Activated T-cell treated with anti-CD3 and anti-CD28 coated beads, Interleukin-2, amount 50 U/mL, for 4 hours (primary cell): ENCODE measurements at places on chromosomes 2 and 18. TPM values are rescaled to one million over a fixed set of nuclear protein-coding genes. Genes with fewer than 3 reads are reported as not detected.

The IL1RL2 gene
- 0.99 TPM for total RNA-seq

The FBXO48 gene
- total RNA-seq: 0.66 TPM

The SLC35G4 gene
- not detected for total RNA-seq

The FLACC1 gene
- 0.87 TPM for total RNA-seq

The SMCHD1 gene
- total RNA-seq: 60.7 TPM

The GREB1 gene
- 0.33 TPM for total RNA-seq

The DAPL1 gene
- not detected for total RNA-seq

The SCN7A gene
- total RNA-seq: 0.05 TPM

The KCNK3 gene
- total RNA-seq: 0.08 TPM

The CD8B2 gene
- total RNA-seq: 0.18 TPM

The SLC30A3 gene
- total RNA-seq: 0.18 TPM

The PLGLB1 gene
- total RNA-seq: 1.1 TPM

- DNase-seq: no peak
Measured at GRCh38 chr2:124983595-124983994, 958.5 kb downstream of the CNTNAP5 start.

- no peak for DNase-seq
Measured at GRCh38 chr2:241983571-241984270, 114.2 kb downstream of the RTP5 start.

- DNase-seq: no peak
Measured at GRCh38 chr2:46306330-46306751, 9.1 kb downstream of the EPAS1 start.

GRCh38 chr2:46363535-46364170 lies 66.4 kb downstream of the EPAS1 start:
- DNase-seq: no peak

GRCh38 chr18:51721996-51722395 lies 524.5 kb upstream of the MEX3C start:
- no peak for DNase-seq

DNA sequence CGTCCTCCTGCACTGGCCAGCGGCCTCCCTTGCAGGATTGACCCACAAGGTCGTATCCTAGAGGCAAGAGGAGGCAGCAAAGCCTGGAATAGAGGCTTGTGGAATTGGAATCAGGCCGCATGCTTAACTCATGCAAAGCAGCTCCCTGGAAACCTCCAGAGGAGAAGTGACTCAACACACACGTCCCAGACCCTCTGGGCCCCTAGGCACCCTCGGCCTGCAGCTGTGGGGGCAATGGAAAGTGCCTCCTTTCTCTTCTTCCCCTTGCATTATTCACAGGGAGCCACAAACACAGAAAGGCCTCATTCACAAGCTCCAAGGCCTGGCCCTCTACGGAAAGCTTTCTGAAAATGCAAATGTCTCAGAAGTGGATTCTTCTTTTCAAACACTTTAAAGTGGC lies 19.6 kb downstream of the SPATA3 start:
- no peak for DNase-seq

GRCh38 chr18:25599443-25599842 lies 247.5 kb upstream of the ZNF521 start:
- DNase-seq: no peak

DNA sequence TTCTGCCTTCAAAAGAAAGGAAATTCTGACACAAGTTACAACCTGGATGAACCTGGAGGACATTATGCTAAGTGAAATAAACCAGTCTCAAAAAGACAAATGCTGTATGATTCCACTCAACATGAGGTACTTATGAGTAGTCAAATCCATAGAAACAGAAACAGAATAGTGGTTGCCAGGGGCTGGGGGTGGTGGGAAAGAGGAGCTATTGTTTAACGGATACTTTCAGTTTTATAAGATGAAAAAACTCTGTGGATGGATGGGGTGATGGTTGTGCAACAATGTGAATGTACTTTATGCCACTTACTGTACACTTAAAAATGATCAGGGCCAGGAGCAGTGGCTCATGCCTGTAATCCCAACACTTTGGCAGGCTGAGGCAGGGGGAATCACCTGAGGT lies 15.4 kb downstream of the SLC35F5 start:
- DNase-seq: no peak

- no peak for DNase-seq
Measured at GRCh38 chr2:191244350-191244749, 854 bp upstream of the MYO1B start.

DNA sequence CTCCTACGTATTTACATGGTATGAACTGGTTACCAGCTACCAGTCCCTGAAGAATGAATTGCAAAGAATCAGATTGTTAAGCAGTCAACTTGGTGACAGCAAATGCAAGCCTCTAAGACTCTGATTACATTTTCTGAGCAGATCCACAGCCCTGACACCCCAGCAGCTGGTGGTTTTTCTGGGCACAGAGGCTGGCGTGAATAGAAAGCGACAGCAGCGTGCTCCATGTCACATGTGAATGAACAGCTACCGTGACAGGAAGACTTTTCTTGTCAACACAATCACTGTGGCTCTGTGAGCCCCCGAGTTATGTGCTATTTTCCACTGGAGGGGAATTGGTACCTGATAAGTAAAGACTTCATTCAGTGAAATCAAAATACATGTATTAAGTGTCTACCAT lies 93.2 kb upstream of the CBLN2 start:
- no peak for DNase-seq

GRCh38 chr18:48867978-48868377 lies 82.8 kb downstream of the SMAD7 start:
- DNase-seq: no peak

GRCh38 chr2:11945139-11946126 lies 199.0 kb downstream of the LPIN1 start:
- no peak for DNase-seq

DNA sequence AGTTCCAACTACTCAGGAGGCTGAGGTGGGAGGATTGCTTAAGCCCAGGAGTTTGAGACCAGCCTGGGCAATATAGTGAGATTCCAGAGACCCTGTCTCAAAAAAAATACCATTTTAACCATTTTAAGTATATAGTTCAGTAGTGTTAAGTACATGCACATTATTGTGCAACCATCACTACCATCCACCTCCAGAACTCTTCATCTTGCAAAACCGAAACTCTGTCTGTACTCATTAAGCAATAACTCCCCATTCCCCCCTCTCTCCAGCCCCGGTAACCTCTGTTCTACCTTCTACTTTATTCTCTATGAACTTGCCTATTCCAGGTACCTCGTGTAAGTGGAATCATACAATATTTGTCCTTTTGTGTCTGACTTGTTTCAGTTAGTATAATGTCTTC lies 86.4 kb downstream of the GFPT1 start:
- DNase-seq: no peak

GRCh38 chr2:2850859-2851258 lies 519.8 kb upstream of the MYT1L start:
- no peak for DNase-seq

- DNase-seq: no peak
Measured at GRCh38 chr2:168033966-168034365, 213.4 kb downstream of the STK39 start.

GRCh38 chr2:238879621-238880377 lies 31.9 kb downstream of the TWIST2 start:
- no peak for DNase-seq

GRCh38 chr2:201233192-201233811 lies 27.0 kb upstream of the CASP8 start:
- DNase-seq: peak; percentile 77

- no peak for DNase-seq
Measured at GRCh38 chr18:45774065-45774521, 50.1 kb downstream of the SLC14A1 start.

DNA sequence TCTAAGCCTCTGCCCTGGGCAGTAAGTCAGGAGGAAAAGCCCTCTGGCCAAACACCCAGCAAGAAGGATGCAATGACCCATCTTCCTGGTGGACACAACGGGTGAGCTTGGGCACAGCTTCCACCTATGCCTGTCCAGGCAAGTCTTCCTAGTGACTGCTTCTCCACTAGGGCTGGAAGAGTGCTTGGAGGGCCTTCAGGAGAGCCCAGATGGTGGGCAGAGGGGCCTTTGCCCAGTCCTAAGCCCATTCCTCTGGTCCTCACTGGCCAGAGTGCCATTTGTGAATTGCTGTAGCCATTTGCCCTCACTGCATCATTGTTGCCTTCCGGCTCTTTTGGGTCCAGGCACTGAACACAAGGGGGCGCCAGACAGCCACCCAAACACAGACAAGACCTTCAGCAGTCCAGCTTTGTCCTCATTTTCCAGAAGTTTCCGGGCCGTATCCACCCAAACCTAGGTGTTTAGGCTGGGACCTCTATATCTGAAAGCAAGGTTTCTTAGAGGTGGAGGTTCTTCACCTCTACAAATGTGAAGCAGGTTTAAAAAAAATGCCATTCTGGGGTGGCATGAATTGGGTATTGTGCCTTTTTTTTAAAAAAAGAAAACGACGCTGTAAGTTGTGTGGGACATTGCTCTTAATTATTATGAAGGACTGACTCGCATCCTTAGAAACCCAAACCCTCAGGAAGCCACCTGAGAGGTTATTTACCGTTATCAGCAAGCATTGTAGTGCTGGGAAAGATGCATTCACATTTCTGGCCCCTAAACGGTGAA lies 29.5 kb downstream of the PAX8 start:
- DNase-seq: peak; percentile 67

DNA sequence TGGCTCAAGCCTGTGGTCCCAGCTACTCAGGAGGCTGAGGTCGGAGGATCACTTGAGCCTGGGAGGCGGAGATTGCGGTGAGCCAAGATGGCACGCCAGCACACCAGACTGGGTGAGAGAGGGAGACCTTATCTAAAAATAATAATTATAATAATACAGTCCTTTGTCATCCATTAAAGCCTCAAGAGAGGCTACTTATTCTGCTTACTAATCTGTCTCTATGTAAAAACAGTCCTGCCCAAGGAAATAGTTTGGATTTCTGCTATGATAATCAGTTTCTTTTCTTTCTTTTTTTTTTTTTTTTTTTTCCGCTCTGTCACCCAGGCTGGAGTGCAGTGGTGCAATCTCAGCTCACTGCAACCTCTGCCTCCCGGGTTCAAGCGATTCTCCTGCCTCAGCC lies 228.3 kb downstream of the C1D start:
- DNase-seq: no peak

DNA sequence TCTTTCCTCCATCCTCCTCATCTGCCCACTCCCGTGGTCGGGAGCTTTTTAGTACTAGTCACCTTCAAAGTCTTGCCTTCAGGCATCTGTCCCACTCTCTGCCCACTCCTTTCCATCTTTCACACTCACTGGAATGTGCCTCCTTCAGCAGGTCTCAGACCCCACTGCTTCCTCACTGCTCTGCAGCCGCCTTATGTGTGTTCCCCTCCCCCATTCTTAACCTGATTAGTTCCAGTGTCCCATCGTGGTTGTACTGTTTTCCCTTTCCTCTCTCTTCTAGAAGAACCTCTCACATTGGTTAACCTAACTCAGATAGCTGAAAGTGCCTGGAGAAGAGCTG lies 3.0 kb downstream of the ARMC9 start:
- no peak for DNase-seq

DNA sequence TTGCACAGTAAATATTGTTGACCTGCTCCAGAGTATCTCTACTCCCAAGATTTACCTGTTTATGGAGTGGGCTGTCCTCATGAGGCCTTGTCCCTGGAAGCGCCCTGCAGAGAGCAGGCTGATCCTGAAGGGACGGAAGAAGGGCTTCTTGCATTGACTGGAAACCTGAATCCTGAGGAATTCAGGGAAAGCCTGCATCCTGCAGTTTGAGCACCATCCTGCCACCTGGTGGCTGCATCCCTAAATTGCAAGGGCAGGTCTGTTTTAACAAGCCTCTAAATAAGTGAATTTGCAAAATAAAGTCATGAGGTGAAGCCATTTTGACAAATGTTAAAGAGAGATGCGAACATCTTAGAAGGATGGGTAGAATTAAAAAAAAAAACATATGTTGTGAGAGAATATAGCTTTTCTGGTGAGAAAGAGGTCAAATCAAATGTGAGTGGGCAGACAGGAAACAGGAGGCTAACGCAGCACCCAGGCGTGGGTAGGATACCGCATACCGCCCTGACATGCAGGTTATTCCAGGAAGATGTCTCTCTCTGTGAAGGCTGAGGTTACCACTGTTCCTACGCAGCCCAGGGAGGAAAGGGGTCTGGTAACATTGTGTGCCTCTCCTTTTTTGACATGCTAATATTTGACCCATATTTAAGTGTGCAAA lies 754.9 kb downstream of the RNF144A start:
- DNase-seq: peak; percentile 42

DNA sequence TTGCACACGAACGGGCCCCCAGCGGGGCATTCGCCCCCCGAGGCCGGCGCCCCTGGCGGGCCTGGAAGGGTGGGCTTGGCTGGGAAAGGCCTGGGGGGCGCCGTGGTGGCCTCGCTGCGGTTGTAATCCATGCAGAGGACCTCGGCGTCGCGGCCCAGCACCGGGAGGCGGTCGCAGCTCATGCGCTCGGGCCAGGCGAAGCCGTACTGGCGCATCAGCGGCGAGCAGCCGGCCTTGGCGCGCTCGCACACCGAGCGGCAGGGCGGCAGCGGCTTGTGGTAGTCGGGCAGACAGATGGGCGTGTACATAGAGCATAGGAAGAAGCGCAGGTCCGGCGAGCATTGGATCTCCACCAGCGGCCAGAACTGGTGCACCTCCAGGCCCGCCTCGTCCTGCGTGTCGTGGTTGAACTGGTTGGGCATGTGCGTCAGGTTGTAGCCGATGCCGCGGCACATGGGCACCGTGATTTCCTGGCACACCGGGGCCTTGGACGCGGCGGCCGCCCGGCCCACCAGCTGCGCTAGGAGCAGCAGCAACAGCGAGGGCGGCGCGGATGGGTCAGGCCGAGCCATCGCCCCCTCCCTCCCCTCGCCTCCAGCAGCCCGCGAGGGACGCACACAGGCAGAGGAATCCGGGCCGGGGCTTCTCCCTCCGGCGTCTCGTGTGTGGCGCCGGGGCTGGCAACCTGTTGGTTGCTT lies 1.4 kb downstream of the FZD5 start:
- no peak for DNase-seq

DNA sequence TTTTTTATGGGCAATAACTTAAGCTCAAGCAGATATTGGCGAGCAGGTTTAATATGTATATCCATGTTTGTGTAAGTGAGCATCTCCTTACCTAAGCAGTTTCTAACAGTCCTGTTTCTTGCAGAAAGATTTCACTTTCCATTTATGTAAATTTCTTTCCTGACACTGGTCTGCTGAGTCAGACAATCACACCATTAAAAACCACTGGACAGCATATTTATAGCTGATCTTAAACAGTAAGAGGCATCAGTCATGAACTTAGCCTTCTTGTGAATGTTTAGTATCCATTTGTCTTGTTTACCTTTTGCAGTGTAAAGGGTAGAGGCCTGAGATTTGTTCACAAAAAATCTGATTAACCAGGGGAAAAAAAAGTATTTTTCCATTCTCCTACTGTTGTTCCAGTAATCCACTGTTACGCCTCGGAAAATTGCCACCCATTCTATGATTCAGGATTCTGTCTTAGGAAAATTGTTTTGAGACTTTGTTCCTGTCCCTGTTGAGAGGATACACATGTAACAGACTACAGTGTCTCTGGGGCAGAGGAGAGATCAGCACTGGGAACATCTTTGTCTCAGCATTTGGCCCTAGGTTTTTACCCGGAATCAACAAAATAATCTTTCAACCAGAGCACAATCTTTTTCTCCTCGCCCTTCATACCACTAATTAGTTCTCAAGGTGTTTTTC lies 521.0 kb upstream of the NRP2 start:
- DNase-seq: no peak
